ENCODE measurements at places on chromosomes 5 and 9. TPM values are rescaled to one million over a fixed set of nuclear protein-coding genes. Genes with fewer than 3 reads are reported as not detected.

The C5orf22 gene
- 31.9 TPM for total RNA-seq

The DMGDH gene
- 0.59 TPM for total RNA-seq

The SLC25A2 gene
- 0.88 TPM for total RNA-seq

The LCN9 gene
- total RNA-seq = not detected

The CORO2A gene
- 0.68 TPM for total RNA-seq

The HTR4 gene
- not detected for total RNA-seq

The LCN12 gene
- 1.1 TPM for total RNA-seq

The TMEM250 gene
- total RNA-seq = 48.4 TPM

The CKMT2 gene
- total RNA-seq = not detected

The RIC1 gene
- total RNA-seq = 23.3 TPM

The PAEP gene
- total RNA-seq = not detected

The FGF18 gene
- 1.3 TPM for total RNA-seq

DNA sequence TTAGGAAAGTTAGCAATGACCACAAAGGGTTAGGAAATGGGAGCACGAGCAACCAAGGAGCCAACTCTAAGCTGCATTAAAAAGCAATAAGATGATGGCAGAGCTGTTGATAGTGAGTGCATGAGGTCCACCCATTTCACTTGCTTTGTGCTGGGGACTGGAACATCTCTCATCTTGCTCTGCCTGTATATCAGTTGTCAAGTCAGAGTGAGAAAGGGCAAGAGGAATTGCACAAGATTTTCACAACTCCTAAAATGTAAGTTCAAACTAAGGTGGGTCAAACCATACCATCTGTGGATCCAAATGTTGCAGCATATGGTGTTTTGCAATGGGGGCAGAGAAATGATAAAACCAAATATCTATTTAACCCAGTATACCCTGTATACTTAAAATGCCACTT is 2.8 kb upstream of the ESM1 start:
- H3K27me3 ChIP-seq = peaks cover 62% of the 10 kb centered on the region
- no peak for DNase-seq
- H3K27ac ChIP-seq = no peak overlapping the region
- H3K4me3 ChIP-seq = no peak overlapping the region
- H3K36me3 ChIP-seq = no peaks in the 10 kb centered on the region

DNA sequence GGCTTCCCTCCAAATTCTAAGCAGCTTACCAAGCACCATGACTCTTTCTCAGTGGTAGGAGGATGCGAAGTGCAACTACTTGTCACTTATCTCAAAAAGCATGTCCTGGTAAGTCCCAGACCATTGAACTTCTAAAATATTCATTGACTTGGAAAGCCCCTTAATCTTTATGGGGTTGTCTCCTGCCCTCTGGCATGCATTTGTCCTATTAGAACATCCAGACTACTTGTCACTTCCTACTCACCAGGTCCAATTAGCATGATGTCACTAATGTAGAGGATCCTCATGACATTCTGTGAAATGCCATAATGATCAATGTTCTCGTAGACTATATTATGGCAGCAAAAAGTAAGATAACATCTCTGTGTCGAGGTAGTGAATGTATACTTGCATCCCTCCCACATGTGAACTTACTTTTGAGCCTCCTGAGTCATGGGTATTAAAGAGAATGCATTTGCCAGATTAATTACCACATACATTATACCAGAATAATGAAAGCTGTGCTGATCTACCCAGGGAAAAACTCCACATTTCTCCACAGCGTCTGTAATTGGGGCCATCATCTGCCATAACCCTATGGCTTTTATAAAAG is 63.5 kb upstream of the RAD23B start:
- no peak overlapping the region for H3K4me3 ChIP-seq
- no peak for DNase-seq
- H3K27ac ChIP-seq = no peak overlapping the region
- H3K36me3 ChIP-seq = no peaks in the 10 kb centered on the region
- H3K4me1 ChIP-seq = no peaks in the 10 kb centered on the region
- no peaks in the 10 kb centered on the region for H3K27me3 ChIP-seq

DNA sequence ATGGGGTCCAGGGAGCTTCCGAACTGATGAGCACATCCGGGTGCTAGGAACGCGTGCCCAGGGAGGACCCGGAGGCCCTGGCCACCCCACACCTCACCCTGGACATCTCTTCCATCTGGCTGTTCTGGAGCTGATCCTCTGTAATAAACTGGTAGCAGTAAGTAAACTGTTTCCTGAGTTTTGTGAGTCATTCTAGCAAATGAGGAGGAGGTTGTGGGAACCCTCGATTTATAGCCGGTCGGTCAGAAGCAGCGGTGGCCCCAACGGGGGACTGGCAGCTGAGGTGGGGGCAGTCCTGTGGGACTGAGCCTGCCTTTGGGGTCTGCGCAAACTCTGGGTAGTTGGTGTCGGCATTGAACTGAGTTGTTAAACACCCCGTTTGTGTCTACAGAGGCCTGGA is 15.4 kb upstream of the UBAC1 start:
- H3K4me1 ChIP-seq = peaks cover 45% of the 10 kb centered on the region
- no peaks in the 10 kb centered on the region for H3K27me3 ChIP-seq
- H3K36me3 ChIP-seq = no peaks in the 10 kb centered on the region
- H3K27ac ChIP-seq = peak overlapping the region; percentile 11
- no peak overlapping the region for H3K4me3 ChIP-seq

DNA sequence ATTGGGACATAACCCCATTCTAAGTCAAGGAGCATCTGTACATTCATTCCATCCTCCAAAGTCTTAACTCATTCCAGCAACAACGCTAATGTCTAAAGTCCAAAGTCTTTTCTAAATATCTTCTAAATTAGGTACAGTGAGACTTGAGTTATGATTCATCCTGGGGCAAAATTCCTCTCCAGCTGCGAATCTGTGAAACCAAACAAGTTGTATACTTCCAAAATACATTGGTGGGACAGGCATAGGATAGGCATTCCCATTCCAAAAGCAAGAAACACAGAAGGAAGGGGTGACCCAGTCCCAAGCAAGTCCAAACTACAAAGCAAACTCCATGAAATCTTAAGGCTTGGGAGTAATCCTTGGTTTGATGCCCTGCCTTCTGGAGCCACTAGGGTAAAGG is 97.6 kb upstream of the FANCC start:
- no peak overlapping the region for H3K27ac ChIP-seq
- no peak overlapping the region for H3K4me3 ChIP-seq
- H3K27me3 ChIP-seq = no peaks in the 10 kb centered on the region
- DNase-seq = no peak

- DNase-seq = no peak
- H3K27me3 ChIP-seq = peaks cover 9% of the 10 kb centered on the region
- peaks cover 5% of the 10 kb centered on the region for H3K4me1 ChIP-seq
- H3K36me3 ChIP-seq = no peaks in the 10 kb centered on the region
- no peak overlapping the region for H3K4me3 ChIP-seq
- H3K27ac ChIP-seq = no peak overlapping the region
These were observed 4.0 kb upstream of the FCHO2 start for GRCh38 chr5:72951671-72952468.

DNA sequence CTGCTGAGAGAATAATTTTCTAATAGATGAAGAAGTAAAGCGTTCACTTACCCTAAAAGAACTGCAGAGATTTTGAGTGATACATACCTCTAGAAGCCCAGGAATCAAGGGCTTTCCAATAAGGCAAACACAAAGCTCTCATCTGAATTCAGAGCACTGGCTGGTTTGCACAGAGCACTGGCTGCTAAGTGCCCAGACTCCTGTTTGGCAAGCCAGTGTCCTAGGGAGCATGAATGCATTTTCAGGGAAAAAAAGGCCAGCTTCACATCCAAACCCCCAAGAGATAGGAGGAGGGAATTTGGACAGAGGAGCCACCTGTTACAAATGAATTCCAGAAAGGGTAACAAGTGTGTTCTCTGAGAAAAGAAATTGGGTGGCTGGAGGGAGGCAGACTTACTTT is 65.3 kb downstream of the ARSB start:
- H3K27me3 ChIP-seq = no peaks in the 10 kb centered on the region
- H3K4me3 ChIP-seq = no peak overlapping the region
- no peak for DNase-seq
- H3K4me1 ChIP-seq = no peaks in the 10 kb centered on the region
- no peaks in the 10 kb centered on the region for H3K36me3 ChIP-seq

GRCh38 chr9:26597542-26598149 is 295.0 kb downstream of the CAAP1 start:
- no peak for DNase-seq
- H3K4me3 ChIP-seq = no peak overlapping the region
- H3K4me1 ChIP-seq = no peaks in the 10 kb centered on the region
- no peaks in the 10 kb centered on the region for H3K27me3 ChIP-seq
- no peaks in the 10 kb centered on the region for H3K36me3 ChIP-seq

- H3K27ac ChIP-seq = no peak overlapping the region
- H3K4me1 ChIP-seq = peaks cover 14% of the 10 kb centered on the region
- no peak for DNase-seq
- no peaks in the 10 kb centered on the region for H3K27me3 ChIP-seq
These were observed 19.0 kb downstream of the ATOX1 start for GRCh38 chr5:151739395-151739794.

- DNase-seq = no peak
- no peak overlapping the region for H3K4me3 ChIP-seq
- peaks cover 18% of the 10 kb centered on the region for H3K4me1 ChIP-seq
- H3K36me3 ChIP-seq = no peaks in the 10 kb centered on the region
- no peaks in the 10 kb centered on the region for H3K27me3 ChIP-seq
- no peak overlapping the region for H3K27ac ChIP-seq
These were observed 152.1 kb downstream of the EFNA5 start for GRCh38 chr5:107518616-107519015.

DNA sequence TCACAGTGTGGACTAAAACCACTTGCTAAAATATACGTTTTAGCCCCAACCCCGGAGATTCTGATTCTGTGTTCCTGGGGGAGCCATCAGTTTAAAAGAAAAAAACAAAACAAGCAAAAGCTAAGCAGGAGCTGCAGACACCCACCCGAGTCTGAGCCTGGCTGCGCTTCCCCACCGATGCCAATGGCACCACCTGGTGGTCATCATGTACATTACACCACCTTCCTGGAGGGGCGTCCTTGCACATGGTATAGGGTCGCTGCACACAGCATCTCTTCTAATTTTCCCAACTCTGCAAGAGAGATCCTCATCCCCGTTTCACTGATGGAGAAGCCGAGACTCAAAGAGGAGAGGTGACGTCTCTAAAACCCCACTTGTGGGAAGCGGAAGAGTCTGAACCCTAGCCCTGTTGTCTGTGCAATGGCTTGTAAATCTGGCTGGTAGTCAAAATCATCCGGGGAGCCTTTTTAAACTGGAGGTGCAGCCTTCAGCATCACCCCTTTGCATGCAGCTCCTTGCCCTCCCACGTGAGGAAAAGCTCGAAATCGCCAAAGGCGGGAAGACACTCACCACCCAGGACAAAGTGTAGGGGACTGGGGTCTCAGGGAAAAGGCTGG is 23.1 kb upstream of the CNOT6 start:
- H3K4me1 ChIP-seq = no peaks in the 10 kb centered on the region
- no peak overlapping the region for H3K4me3 ChIP-seq
- peak; percentile 65 for DNase-seq
- H3K27ac ChIP-seq = no peak overlapping the region

DNA sequence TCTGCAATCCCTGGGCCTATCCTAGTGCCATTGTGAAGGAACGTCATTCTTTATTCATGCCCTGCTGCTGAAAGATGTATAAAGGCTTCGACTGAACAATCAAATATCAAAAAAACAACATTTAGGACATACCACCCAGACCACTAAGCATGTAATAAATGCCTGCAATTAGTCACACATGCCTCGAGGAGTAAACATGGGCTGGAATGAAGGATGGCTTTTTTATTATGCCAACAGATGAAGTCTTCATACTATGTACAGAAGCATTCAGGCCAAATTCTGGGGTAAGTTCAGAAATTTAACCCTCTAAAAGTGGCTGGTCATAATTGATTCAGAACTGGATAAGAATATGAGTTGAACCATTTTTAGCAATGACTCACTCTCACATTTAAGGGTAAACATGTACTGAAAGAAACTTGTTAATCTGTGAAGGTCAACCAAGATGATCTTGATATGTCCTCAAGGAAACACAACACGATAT is 38.1 kb downstream of the FAM240B start:
- H3K4me3 ChIP-seq = no peak overlapping the region
- peak; percentile 33 for DNase-seq
- no peaks in the 10 kb centered on the region for H3K27me3 ChIP-seq
- H3K36me3 ChIP-seq = no peaks in the 10 kb centered on the region
- H3K4me1 ChIP-seq = peaks cover 6% of the 10 kb centered on the region

DNA sequence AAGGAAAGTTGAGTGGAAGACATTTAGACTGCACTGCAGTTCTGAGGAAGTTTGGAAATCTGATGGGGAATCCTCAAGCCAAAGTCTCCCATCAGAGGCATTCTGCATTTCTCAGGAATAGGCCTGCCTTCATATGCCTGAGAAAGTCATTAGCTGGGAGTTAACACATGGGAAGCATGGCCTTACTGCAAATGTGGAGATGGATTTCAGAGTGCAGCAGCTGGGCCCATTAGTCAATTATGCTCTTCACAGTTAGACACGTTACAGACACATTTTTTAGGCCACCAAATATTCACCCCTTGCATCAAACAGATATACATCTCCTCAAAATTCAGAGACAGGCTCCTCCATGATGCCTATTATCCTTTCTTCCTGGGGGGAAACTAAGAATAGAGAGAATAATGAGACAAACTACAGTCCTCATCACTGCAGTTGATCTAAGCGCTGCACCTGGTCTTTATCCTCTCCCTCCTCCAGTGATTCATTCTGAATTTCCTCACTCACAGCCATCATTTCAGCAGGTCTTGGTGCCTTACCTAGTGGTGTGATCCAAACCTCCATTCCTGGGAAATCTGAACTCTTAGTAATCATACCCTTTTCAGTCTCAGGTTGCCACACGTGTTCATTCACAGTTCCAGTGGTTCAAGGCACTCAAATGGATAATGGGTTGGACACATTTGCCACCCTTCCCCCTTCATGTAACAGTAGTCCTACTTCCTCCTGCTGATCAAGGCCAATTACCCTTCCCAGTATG is 47.9 kb upstream of the PPP2CA start:
- H3K36me3 ChIP-seq = no peaks in the 10 kb centered on the region
- H3K4me1 ChIP-seq = no peaks in the 10 kb centered on the region
- H3K27ac ChIP-seq = no peak overlapping the region
- H3K4me3 ChIP-seq = no peak overlapping the region
- no peaks in the 10 kb centered on the region for H3K27me3 ChIP-seq

- H3K27me3 ChIP-seq = no peaks in the 10 kb centered on the region
- peak; percentile 18 for DNase-seq
- peak overlapping the region; percentile 79 for H3K4me3 ChIP-seq
- H3K36me3 ChIP-seq = no peaks in the 10 kb centered on the region
- H3K4me1 ChIP-seq = peaks cover 16% of the 10 kb centered on the region
These were observed 859 bp downstream of the CSNK1G3 start for GRCh38 chr5:123512611-123513461.

Measured in A673 (cell line).